ENCODE measurements at places on chromosomes 16 and 17. TPM values are rescaled to one million over a fixed set of nuclear protein-coding genes. Genes with fewer than 3 reads are reported as not detected.

- DNase-seq: peak; percentile 93
Observed at GRCh38 chr17:10127819-10128425, 70.5 kb downstream of the GAS7 start.

The SLC5A11 gene
- not detected for total RNA-seq

The ZNF830 gene
- 8.6 TPM for total RNA-seq

GRCh38 chr17:28948873-28949184 is 2.5 kb downstream of the PHF12 start:
- DNase-seq: no peak

GRCh38 chr17:28477928-28478327 is 4.5 kb downstream of the SLC13A2 start:
- DNase-seq: no peak

The GPR139 gene
- total RNA-seq: not detected

GRCh38 chr17:40358323-40359038 is 6.1 kb downstream of the GJD3 start:
- DNase-seq: peak; percentile 40

DNA sequence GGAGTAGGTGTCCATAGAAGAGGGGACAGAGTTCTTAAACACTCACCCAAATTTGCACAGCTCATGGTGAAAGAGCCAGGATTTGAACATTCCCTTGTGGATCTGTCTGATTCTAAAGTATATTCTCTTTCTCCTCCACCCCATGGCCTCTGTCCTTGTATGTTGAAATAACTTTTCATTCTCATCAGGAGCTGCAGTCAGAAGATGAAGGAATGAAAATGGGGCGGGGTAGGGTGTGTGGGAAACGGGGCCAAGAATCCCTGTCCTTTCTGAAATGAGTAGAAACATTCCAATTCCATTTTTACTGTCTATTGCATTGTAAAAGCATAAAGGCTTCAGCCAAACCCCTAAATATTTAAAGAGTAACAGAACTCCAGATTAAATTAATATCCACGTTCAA is 42.8 kb downstream of the NOG start:
- DNase-seq: no peak

GRCh38 chr17:48187872-48188608 is 80.5 kb downstream of the SNX11 start:
- no peak for DNase-seq

- no peak for DNase-seq
Observed at GRCh38 chr16:25172831-25173230, 43.9 kb upstream of the AQP8 start.

DNA sequence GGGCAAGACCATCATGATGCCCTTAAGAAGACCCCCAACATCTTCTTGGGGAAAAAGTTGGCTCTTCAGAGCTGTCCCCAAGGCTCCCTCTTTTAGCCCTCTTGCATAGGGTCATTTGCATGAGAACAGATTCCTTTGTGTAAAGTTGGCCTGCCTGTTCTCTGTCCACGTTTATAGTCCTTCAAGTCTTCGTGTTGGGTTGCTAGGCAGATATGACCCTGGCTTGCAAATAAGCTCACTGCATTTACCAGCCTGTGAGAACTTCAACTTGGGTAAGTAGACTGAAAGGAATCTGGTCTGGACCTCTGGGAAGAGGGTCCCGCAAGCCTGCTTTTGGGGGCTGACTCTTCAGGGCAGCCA is 2.9 kb downstream of the ARSG start:
- no peak for DNase-seq

GRCh38 chr17:34045990-34046389 is 209.1 kb upstream of the CCL2 start:
- no peak for DNase-seq

DNA sequence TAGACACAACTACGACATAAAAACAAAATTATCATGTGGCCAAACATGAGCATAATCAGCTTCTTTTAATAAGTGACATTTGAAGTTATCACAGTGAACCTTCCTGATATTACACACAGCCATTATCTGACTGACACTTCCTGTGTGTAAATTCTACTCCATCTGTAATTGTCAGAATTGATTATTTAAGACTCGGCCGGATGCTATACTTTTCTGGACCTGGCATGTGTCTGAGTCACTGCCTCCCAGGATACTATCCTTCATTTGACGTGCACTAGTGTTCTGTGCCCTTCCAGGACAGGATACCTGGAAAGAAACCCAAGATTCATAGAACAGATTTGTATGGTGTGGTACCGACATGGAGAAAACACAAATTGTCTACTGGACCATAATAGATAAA is 242.0 kb downstream of the HS3ST3A1 start:
- no peak for DNase-seq

DNA sequence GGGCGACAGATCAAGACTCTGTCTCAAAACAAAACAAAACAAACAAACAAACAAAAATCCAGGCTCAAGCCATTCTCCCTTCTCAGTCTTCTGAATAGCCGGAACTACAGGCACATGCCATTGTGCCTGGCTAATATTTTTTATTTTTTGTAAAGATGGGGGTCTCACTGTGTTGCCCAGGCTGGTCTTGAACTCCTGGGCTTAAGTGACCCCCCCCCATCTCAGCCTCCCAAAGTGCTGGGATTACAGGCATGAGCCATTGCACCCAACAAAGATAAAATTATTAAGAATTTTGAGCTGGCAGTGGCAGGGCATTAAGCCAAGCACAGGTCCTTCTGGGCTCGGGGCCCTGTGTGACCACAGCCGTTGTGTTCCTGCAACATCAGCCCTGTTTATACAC is 69.9 kb upstream of the CBX4 start:
- no peak for DNase-seq

DNA sequence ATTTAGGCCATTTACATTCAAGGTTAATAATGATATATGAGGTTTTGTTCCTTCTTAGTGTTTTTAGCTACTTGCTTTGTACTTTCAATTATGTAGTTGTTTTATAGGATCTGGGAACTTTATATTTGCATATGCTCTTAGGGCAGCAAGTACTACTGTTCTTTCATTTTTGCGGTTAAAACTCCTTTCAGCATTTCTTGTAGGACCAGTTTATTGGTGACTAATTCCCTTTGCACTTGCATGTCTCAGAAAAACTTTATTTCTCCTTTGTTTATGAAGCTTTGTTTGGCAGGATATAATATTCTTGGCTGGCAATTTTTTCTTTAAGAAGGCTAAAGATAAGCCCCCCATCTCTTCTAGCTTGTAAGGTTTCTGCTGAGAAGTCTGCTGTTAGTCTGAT is 131.3 kb upstream of the CDH8 start:
- no peak for DNase-seq

GRCh38 chr17:76411247-76411646 is 26.8 kb downstream of the SPHK1 start:
- no peak for DNase-seq

DNA sequence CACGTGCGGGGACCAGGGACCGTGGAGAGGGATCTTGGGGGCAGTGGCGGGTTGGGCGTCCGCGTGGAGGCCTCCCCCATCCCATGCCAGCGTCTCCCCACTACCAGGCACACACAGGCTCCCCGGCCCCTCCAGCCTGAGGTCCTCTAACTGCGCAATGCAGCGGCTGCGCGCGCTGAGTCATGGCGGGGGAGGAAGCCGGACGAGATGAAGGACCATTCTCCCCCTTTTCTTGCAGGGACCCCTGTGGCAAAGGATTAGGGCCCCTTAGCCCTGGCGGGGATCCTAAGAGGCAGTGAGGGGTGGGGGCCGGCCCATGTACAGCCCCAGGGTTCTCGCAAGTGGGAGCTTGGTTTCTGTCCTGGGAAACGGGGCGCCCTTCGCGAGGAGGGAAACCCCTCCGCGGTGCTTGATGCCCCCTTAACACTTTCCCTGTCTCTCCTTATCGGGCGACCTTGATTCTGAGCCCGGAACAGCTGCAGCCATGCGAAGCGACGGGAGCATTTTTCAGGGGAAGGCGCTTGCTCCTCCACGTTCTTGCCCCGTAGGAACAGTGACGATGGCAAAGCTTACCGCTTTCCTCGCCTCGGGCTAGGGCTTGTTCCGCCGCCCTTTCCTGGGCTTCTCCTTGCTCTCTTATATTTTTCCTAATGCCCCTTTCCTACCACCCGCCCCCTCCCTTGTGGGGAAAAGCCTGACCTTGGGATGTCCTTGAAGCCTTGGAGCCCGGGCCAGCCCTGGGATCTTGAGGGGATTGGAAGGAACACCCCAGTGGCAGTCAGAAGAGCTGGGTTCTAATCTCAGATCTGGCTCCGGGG is 592 bp downstream of the ALDOA start:
- DNase-seq: peak; percentile 51

The KREMEN2 gene
- 7.5 TPM for total RNA-seq

The RAB40C gene
- total RNA-seq: 12.6 TPM

The TMEM98 gene
- total RNA-seq: 59.6 TPM

DNA sequence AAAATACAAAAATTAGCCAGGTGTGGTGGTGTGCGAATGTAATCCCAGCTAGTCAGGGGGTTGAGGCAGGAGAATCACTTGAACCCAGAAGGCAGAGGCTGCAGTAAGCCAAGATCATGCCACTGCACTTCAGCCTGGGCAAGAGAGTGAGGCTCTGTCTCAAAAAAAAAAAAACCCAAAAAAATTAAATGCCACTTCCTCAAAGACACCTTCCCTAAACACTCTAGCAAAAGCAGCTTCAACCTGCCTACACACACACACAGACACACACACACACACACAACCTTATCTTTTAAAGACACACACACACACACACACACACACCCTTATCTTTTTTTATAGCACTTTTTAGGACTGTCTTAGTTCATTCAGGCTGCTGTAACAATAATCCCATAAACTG is 201.7 kb upstream of the PSMD7 start:
- DNase-seq: no peak

DNA sequence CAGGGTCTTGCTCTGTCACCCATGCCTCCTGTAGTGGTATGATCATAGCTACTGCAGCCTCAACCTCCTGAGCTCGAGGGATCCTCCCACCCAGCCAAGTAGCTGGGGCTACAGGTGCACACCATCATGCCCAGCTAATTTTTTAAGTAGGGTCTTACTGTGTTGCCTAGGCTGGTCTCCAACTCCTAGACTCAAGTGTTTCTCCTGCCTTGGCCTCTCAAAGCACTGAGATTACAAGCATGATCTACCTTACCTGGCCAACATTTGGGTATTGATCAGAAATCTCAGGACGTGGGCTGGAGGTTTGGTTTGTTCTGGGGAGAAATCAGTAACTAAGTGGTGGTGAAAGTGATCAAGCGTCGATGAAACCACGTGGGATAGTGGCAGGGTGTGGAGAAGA is 4.1 kb downstream of the CHD9 start:
- no peak for DNase-seq

The NDRG4 gene
- 22.2 TPM for total RNA-seq

DNA sequence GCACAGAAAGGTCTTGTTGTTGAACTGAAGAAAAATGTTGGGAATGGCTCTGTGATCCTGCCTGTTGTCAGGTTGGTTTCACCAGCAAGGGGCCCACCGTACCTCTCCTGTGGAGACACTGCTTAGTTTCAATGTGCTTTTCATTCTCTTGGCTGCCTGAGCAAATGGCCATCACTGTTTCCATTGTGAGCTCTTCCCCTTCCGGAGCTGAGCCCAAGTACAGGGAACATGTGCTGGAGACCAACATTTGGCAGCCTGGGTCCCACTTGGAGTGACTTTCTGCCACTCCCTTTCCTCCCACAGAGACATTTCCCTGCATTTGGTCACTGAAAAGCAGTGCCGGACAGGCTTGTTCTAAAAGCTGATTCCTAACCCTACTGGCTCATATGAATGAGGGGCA is 23.1 kb downstream of the GABARAPL2 start:
- no peak for DNase-seq

DNA sequence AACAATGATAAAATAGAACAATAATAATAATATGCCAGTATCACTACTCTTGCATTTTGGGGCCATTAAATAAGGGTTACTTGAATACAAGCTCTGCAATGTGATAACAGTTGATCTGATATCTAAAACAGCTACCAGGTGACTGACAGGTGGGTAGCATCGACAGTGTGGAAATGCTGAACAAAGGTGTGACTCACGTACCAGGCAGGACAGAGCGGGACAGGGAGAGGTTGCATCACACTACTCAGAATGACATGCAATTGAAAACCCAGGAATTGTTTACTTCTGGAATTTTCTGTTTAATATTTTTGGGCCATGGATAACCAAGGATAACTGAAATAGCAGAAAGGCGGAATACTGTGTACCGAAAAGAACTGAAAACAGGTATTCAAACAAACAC is 15.8 kb upstream of the ZNF19 start:
- no peak for DNase-seq

GRCh38 chr17:4204710-4205173 is 59.0 kb downstream of the ANKFY1 start:
- DNase-seq: peak; percentile 96

GRCh38 chr16:74257061-74257460 is 39.6 kb upstream of the PSMD7 start:
- DNase-seq: no peak

GRCh38 chr17:56801459-56802178 is 32.1 kb downstream of the C17orf67 start:
- no peak for DNase-seq

The IGF2BP1 gene
- 241 TPM for total RNA-seq

The MYH1 gene
- total RNA-seq: not detected

DNA sequence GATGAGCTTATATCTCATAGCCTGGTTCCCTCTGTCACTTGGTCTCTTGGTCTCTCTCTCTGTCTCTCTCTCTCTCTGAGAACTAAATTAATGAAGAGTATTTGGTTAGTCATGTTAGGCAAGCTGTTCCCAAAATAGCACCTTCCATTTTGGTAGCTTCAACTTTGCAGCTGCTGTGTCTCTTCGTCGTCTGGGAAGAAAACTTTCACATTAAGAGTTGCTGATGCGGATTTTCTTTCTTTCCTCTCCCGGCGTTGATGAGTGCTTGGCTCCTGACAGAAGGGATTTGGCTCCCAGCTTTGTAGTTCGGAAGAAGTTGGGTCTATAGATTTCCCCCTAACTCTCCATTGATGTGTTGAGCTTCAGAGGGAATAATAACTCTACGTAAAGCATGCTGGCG is at the start of gene RBFOX1:
Gene RBFOX1, plus strand, starts transcription at position 235 of the 400 bp plus-strand sequence.
- DNase-seq: no peak

DNA sequence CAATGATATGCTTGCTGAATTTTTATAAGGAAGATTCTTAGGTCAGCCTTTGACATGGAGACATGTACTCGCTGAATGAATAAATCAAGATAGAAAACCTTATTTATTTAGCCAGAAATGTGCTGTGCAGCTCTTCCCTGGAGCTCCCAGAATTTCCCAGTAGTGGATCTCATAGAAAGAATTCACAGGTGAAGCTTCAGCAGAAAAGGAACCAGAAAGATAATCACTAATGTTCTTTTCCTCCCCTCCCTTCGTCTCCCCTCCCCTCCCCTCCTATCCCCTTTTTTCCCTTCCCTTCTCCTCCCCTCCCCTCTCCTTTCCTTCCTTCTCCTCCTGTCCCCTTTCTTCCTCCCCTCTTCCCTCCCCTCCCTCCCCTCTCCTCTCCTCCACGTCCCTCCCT is 158.2 kb downstream of the MAP2K6 start:
- DNase-seq: no peak

The SECTM1 gene
- not detected for total RNA-seq

GRCh38 chr17:70655176-70655958 is 486.0 kb downstream of the KCNJ2 start:
- no peak for DNase-seq

The CLTC gene
- total RNA-seq: 381 TPM

- no peak for DNase-seq
Observed at GRCh38 chr16:86345516-86345915, 164.8 kb upstream of the FOXF1 start.

All from astrocyte (in vitro differentiated cells and primary cell).